Dorsolateral prefrontal cortex (tissue), 122 donors: ENCODE measurements at places on chromosomes 2 and 18.

- DNase-seq = no peak
Measured at GRCh38 chr2:170396799-170397459, 219.0 kb downstream of the MYO3B start.

GRCh38 chr2:39094717-39095363 lies 26.0 kb downstream of the SOS1 start:
- no peak for DNase-seq

GRCh38 chr18:13369756-13370510 lies 151.4 kb downstream of the LDLRAD4 start:
- no peak for DNase-seq

DNA sequence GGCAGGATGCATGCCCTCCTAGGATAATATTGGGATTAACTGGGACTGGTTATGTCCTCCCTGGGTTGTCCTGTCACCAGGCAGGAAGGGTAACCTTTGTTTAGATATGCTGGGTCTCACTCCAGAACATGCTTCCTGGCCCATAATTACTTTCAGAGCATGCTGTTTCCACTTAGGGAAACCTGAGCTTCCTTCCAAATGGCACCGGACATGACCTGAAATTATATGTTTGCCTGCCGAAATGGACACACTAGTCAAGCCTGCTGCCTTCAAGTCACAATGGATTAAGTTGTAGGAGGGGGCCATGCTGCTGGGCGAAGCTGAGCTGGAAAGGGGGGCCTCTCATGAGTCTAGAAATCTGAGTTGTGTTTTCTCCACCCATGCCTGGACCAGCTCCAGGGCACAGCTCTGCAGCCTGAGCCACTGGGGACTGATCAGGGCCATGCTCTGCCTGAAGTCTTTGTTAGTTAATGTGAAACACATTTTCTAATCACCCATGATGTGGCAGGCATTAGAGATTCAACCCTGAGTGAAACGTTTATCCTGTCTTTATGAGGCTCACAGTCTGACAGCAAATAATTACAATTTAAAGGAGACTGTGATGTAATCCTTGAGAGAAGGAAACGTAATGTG lies 273.3 kb downstream of the TNS1 start:
- no peak for DNase-seq

GRCh38 chr2:234447963-234448362 lies 48.9 kb downstream of the ARL4C start:
- DNase-seq = no peak

GRCh38 chr2:66802877-66803276 lies 368.0 kb downstream of the MEIS1 start:
- DNase-seq = no peak
